ENCODE measurements at places on chromosomes 2 and 18. TPM values are rescaled to one million over a fixed set of nuclear protein-coding genes. Genes with fewer than 3 reads are reported as not detected.

DNA sequence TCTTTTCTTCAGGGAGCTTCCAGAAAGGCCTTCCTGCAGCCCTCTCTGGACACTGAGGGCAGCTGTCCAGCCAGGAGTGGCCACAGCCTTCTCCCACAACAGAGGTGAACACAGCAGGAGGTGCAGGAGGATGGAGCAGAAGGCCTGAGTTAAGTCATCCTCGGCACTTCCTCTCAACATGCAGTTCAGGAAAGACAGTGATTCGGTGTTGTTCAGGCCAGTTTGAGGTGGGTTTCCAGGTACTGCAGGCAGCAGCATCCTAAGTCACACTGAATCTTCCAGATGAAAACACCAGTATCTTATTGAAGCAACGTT is 225.3 kb upstream of the PXDN start:
- no peak for DNase-seq

LAMA1 gene
- not detected for polyA plus RNA-seq

DNA sequence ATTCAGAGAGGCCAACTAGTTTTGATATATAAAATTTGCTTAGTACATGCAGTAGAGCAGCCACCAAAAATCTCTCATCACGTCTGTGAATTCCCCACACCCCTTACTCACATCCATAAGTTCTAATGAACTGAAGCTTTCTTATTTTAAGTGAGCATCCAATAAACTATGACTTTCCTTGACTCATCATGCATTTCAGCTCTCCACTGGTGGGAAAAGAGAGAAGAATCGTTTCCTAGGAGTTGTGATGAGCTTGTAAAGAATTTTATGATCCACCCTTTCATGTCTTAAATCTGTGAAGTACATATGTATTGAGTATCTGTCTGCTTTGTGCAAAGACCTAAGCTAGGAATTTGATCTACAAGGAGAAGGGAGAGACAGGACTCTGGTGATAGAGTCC is 428.6 kb downstream of the SETBP1 start:
- DNase-seq, result no peak

REEP1 gene
- 0.45 TPM for polyA plus RNA-seq

DNA sequence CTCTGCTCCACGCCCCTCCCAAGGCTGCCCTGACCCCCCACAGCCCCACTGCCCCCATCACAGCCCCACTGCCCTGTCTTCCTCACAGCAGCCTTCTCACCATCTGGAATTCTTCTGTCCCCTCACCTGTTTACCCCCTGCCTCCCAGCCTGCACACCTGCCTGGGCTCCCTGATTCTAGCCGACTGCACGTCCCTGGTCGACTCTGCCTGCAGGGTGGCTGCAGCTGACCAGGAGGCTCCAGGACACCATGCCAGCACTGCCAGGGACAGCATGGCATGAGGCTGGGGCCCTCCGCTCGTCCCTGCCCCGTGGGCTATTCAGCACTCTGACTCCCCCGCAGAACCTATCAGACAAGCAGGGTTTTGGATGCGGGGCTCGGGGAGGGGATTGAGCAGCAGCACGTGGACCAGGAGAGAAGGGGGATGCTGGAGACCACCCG is 254.1 kb downstream of the HDAC4 start:
- no peak for DNase-seq

GRCh38 chr2:14716319-14716718 is 83.8 kb downstream of the LRATD1 start:
- DNase-seq, result no peak

HOXD1 gene
- polyA plus RNA-seq, result 0.12 TPM

- DNase-seq, result no peak
Measured at GRCh38 chr2:10163498-10164486, 41.3 kb downstream of the RRM2 start.

GRCh38 chr2:223566396-223566795 is 35.8 kb downstream of the SCG2 start:
- DNase-seq, result no peak

DNA sequence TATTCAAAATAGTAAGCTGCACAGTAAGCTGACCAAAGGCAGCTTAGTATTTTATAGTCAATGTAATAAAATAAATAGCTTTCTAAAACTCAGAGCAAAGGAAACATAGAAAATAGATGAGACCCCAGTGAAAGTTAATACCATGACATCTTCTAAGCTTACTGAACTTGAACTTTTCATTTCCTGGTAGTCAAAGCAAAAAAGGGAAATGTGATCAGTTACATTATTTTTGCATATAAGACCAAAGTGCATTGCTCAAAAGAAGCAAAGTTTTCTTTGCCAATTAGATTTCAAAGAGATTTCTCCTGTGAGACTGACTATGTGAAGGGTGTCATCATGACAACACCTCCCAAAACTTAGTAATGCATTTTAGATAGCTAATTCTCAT is 70.2 kb downstream of the MYO1B start:
- DNase-seq, result no peak

IGFBP5 gene
- polyA plus RNA-seq, result 0.46 TPM

DNA sequence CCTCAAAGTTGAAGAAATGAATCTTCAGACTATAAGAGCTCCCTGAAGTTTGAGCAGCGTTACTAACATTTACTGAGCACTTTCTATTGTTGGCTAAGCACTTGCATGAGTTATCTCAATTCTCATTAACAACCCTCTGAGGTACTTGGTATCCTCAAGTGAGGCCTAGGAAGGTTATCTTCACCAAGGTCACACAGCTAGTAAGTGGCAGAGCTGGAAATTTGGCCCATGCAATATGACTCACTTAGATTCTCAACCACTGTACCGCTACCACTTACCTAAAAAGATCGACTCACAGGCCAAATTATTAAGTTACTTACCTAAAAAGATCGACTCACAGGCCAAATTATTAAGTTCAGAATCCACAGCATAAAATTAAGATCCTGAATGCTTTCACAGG is 8.7 kb upstream of the METAP1D start:
- no peak for DNase-seq

HOXD12 gene
- polyA plus RNA-seq, result not detected

- no peak for DNase-seq
Measured at GRCh38 chr18:2559249-2559648, 12.1 kb downstream of the METTL4 start.

DGKD gene
- polyA plus RNA-seq, result 98.1 TPM

UGT1A10 gene
- polyA plus RNA-seq, result not detected

- DNase-seq, result no peak
Measured at GRCh38 chr2:172090044-172090961, 5.0 kb downstream of the DLX1 start.

DNA sequence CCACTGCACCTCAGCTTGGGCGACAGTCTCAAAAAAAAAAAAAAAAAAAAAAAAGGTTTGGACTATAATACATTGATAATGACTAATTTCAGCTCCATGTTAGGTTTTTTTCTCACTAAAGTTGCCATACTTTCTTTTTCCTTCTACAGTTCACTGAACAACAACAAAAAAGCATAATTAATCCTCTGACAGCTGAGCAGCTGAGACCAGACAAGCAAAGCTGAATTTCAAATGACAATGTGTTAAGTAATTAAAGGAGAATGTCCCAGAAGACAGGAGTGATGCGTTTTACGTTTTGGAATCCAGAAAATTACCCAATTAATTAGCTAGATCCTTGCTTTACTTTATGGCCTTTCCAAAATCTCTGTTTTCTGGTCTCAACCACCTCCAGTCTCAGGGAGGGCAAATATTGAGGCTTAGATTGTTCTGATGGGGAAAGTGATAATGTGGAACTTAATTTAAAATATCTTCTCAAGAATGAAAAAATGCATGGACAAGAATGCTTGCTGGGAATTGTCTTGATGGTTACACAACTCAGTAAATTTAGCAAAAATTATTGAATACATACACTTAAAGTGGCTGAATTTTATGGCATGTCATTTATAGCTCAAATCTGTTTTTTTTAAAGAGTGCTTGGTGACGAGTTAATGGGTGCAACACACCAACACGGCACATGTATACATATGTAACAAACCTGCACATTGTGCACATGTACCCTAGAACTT is 17.4 kb upstream of the RMDN2 start:
- no peak for DNase-seq

RIT2 gene
- polyA plus RNA-seq, result not detected

ROCK1 gene
- 19.4 TPM for polyA plus RNA-seq
